ENCODE measurements at places on chromosomes 6 and 20. TPM values are rescaled to one million over a fixed set of nuclear protein-coding genes. Genes with fewer than 3 reads are reported as not detected.

PHIP gene
- 56.2 TPM for total RNA-seq

PEX7 gene
- total RNA-seq: 6.4 TPM

GUCA1A gene
- total RNA-seq: 5.2 TPM

IPCEF1 gene
- total RNA-seq: 0.44 TPM

FOXF2 gene
- not detected for total RNA-seq

KHDC3L gene
- 0.42 TPM for total RNA-seq

COL19A1 gene
- total RNA-seq: not detected

EFCAB8 gene
- total RNA-seq: 0.20 TPM

CLIC5 gene
- not detected for total RNA-seq
